ENCODE measurements at places on chromosomes 16 and 17.

DNA sequence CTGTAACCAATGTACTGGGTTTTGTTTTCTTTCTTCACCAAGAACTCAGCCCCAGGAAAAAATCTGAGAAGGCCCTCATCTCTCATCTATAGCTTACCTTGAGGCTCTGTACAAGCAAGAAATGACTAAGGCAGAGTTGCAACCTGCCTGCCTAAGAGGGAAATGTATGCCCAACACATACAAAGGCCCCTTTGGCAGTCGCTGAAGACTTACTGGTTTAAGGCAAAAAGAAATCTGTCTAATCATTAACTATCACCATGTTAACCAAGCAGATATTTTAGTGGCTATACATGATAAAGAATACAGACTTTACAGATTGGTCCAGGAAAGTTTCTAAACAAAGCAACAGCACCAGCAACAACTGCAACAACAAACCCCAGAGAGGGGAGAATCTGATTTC is 14.2 kb downstream of the ZNF624 start:
- DNase-seq: no peak

- DNase-seq: no peak
Measured at GRCh38 chr17:55484575-55484974, 26.7 kb downstream of the SMIM36 start.

GRCh38 chr17:80111702-80112470 is 10.5 kb downstream of the GAA start:
- DNase-seq: no peak

GRCh38 chr16:54586474-54587175 is 300.0 kb upstream of the IRX3 start:
- no peak for DNase-seq

- DNase-seq: no peak
Measured at GRCh38 chr17:27862004-27862403, 31.2 kb downstream of the LYRM9 start.

DNA sequence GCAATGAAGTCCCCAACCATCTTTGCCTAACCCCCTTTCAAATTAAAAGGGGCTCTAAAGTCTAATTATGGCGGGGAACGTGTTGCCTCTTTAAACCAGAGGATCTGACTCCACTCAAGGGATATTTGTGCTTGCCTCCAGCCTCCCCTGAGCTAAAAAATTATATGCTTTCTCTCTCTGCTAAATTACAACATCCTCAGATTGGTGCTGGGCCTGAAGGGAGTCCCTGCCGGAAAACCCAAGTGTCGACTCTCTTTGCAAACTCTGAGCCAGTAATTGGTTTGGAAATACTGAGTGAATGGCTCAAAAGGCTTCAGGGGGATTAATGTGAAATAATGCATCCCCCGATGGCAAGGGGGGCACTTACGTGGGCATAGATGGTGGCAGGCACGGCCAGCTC is 208.5 kb upstream of the TNRC6C start:
- no peak for DNase-seq

DNA sequence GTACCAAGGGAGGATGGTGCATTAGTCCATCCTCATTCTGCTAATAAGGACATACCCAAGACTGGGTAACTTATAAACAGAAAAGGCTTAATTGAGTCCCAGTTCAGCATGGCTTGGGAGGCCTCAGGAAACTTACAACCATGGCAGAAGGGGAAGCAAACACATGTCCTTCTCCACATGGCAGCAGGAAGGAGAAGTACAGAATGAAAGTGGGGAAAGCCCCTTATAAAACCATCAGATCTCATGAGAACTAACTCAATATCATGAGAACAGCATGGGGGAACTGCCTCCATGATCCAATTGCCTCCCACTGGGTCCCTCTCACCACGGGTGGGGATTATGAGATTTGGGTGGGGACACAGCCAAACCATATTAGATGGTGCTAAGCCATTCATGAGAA is 84.5 kb downstream of the SEC14L1 start:
- no peak for DNase-seq

- peak; percentile 95 for DNase-seq
Measured at GRCh38 chr17:74408815-74409214, 23.1 kb upstream of the GPRC5C start.

DNA sequence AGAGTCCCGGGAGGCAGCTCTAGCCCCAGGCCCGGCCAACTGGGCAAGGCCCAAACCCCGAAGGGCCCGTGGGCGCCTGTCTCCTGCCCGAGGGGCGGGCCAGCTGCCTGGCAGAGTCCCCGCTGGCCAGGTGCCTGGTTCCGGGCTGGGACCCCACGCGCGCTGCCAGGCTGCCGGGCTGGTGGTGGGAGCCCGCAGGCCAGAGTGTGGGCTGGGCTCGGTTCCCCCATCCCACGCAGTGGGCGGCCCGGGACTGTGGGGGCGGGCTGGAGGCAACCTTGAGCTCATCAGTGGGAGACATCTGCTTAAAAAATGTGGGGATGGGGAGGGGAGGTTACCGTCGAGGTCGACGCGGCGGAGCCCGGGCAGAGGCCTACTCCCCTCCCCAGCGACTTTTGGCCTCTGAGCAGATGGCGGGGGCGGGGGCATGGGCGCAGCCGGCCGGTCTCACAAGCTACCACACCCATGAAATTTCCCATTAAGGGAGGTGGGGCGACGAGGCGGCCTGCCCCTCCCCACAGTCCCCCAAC is 176.4 kb upstream of the GSE1 start:
- DNase-seq: no peak

GRCh38 chr17:78621720-78622490 is 44.7 kb upstream of the DNAH17 start:
- DNase-seq: no peak

GRCh38 chr16:8537691-8538342 is 52.5 kb downstream of the TMEM114 start:
- no peak for DNase-seq

DNA sequence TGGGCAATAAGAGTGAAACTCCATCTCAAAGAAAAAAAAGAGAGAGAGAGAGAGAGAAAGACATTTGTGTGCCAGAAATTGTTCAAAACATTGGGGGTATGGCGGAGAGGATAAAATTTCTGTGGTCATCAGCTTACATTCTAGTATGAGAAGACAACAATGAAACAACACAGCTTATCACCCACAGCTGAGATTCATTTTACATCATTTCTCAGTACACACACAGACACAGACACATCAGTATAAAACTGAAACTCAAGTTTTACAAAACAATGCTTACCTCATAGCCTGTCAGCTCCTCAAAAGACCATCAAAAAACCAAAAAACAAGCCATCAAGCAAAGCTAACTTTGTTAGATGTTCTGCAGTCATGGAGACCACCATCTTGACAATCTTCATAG is 31.4 kb upstream of the CNEP1R1 start:
- DNase-seq: no peak

- no peak for DNase-seq
Measured at GRCh38 chr16:54545854-54546511, 259.4 kb upstream of the IRX3 start.

- no peak for DNase-seq
Measured at GRCh38 chr17:7789131-7789530, 44.9 kb upstream of the KDM6B start.

- DNase-seq: no peak
Measured at GRCh38 chr16:11211977-11212797, 43.8 kb downstream of the SOCS1 start.

DNA sequence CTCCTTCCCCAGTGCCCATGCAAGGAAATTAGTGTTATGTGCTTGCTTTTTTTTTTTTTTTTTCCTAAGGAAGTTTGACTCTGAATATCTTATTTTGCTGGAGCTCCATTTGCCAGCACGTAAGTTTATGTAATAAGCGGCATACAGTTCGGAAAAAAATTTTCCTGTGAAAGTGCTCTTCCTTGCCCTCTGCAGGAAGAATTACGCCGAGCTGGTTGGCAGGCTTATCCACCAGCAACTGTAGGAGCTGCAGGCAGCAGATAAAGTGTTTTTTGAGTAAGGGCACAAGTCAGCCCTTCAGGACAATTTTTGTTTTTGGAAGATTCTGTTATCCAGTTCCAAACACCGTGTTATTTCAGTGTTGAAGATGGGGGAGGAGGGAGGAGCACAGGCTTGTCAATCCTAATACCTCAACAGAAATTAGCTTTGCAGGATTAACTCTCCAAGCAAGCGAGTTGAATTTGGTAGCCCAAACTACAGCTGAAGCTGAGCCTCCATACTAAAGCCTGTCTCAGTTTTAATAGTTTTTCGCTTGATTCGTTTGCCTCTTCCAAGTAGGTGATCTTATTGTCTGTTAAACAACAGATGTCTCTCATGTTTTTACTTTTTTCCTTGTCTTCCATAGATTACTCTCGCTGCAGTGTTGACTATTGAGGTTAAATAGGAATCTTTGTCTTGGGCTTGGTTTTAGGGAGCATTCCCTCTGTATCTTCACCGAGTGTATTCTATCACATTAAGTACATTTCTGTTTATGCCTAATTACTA is 1.1 kb downstream of the SPECC1 start:
- DNase-seq: peak; percentile 18

DNA sequence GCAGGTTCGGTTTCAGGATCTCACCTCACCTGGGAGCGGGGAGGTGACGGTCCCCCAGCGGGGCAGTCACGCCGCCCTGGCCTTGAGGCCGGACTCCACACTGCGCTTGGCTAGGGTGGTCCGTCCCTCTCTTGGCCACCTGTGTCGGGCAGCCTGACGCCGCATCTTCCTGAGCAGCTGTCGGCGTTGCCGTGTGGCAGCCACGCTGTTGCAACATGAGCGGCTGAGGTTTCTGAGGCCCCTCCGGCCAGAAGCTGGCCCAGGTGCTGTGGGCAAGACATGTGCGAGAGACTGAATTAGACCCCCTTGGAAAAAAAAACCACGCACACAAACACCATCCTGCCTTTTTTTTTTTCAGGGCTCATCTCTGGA is 49.2 kb downstream of the IRF8 start:
- DNase-seq: no peak

DNA sequence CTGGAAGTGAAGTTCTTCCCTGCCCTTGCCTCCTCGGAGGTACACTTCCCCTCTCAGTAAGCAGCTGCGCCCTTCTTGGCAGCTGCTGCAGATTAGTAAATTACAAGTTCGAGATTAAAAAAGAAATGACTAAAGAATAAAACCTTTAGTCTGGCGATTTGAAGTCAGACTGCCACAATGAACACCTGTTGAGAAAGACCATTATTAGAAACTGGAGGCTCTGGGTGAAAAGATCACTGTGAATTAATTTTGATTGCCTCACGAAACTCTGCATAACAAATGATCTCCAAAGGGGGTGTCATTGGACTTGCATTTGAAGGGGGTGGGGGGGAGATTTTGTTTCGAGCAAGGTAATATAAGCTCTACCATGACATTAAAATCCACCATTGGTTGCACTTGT is 39.3 kb downstream of the SALL1 start:
- no peak for DNase-seq

GRCh38 chr17:43517161-43517560 is 29.0 kb downstream of the ETV4 start:
- no peak for DNase-seq

GRCh38 chr17:30292286-30292858 is 628 bp upstream of the BLMH start:
- no peak for DNase-seq

- DNase-seq: no peak
Measured at GRCh38 chr16:11686713-11687380, 18.6 kb downstream of the SNN start.

- no peak for DNase-seq
Measured at GRCh38 chr17:15456496-15456895, 10.9 kb downstream of the CDRT4 start.

GRCh38 chr16:55615071-55615470 is 40.7 kb upstream of the SLC6A2 start:
- no peak for DNase-seq

DNA sequence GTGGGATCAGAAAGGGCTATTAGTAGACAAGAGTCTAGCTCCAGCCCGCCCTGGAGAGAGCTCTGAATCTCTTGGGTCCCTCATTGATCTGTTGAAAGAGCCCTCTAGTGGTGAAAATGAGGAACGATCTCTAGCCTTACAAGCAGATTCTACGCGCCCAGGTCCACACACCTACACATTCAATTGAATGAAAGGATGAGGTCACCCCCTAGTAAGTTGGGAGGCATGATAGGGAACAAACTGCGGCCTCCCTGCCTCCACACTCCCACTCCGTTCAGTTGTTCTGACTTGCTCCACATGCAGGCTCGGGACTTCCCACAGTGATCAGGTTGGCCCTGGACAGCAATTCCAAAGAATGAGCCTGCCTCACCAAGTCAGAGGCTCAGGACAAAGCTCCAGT is 2.9 kb upstream of the CACNG3 start:
- DNase-seq: peak; percentile 71

GRCh38 chr17:11276486-11276885 is 35.5 kb downstream of the SHISA6 start:
- no peak for DNase-seq

- DNase-seq: peak; percentile 7
Measured at GRCh38 chr17:57186226-57187019, 69.9 kb upstream of the MSI2 start.

- peak; percentile 57 for DNase-seq
Measured at GRCh38 chr16:54411544-54411943, 125.0 kb upstream of the IRX3 start.

DNA sequence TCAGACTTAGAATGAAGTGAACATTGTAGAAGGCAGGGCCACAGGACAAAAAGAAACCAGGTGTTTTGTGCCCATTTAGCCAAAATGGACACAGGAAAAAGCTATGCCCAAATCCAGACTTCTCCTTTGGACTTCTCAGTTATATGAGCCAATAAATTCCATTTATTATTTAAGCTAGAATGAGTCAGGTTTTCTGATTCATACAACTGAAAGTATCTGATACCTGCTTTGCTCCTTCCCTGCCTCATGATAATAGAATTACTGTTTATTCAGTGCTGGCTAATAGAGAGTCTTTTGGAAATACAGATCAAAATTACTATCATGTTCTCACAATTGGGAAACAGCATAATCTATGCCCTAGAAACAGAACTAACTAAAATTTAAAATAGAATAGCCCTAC is 8.7 kb upstream of the CPD start:
- DNase-seq: no peak

DNA sequence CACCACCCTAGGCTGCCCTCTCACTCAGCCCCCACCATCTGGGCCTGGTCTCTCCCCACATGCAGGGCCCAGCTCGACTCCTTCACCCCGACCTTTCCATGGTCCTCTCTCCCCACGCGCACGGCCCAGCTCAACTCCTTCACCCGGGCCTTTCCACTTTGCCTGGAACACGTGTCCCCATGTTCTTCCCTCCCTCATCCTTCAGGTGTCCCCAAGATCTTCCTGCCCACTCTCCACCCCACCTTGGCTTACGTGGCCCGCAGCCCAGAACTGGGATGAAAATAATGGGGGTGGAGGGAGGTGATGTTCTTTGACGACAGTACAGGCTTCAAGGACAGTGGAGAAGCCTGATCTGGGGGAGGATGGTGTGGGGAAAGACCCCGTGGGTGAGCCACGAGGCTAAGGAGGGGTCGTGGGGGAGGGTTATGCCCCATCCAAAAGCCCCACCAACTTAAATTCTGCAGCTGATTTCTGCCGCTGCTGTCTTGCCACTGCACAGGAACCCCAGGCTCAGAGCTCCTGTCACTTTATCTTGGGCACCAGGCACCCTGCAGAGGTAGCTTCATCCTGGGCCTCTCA is 9.9 kb upstream of the MEAK7 start:
- DNase-seq: no peak

- DNase-seq: no peak
Measured at GRCh38 chr16:58385218-58385773, 7.0 kb upstream of the GINS3 start.

Data from DMS153 (cell line).